SIG-M5 (cell line): ENCODE measurements at places on chromosomes 3 and 15.

- no peak for DNase-seq
Measured at GRCh38 chr3:104548401-104548800, 818.3 kb upstream of the ALCAM start.

GRCh38 chr15:82126346-82126745 is 80.5 kb upstream of the MEX3B start:
- DNase-seq: no peak

DNA sequence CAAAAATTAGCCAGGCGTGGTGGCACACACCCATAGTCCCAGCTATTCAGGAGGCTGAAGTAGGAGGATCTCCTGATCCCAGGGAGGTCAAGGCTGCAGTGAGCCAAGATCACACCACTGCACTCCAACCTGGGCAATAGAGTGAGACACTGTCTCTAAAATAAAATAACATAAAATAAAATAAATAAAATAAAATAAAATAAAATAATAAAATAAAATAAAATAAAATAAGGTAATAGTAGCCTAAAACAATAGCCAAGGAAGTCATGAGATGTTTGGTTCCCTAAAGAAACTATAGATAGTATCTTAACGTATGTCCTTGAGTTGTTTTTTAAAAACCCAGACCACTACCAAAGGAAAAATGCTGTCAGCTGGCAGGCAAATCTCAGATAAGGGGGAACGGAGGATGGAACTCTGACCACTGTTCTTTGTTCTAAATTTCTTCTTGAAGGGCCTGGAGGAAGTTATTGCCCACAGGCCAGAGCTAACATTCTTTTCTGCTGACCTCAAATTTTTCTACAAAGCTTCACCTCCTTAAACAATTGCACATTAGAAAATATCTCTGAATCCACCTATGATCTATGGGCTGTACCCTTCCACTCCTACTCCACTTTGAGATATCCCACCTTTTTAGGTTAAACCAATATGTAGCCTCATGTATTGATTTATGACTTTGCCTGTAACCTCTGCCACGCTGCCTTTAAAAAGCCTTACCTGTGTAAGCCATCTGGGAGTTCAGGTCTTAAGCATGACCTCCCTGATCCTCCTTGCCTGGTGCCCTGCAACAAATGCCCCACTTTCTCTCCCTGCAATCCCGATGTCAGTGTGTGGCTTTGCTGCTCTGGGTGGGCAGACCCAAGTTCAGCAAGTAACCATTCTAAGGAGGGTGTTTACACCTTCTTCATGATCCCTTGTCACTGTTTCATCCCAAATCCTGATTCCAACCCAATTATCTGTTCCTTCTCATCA is 126.2 kb upstream of the BHLHE40 start:
- DNase-seq: no peak

DNA sequence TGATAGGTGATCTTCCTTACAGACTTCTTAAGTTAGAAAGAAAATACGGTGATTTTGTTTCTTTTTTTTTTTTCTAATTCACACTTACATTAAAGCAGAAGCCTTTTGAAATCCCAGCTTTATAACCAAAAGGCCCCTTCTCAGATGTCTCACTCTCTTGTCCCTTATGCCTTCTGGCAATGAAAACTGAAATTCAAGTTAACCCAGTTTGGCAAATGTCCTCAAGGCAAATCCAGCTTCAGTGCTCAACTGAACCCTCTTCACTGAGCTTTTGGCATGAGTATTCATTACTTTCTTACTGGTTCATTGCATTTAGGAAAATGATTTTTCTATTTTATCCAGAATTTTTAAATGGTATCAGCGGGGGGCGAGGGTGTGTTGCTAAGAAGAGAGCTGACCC is 17.0 kb downstream of the PLCH1 start:
- DNase-seq: no peak

DNA sequence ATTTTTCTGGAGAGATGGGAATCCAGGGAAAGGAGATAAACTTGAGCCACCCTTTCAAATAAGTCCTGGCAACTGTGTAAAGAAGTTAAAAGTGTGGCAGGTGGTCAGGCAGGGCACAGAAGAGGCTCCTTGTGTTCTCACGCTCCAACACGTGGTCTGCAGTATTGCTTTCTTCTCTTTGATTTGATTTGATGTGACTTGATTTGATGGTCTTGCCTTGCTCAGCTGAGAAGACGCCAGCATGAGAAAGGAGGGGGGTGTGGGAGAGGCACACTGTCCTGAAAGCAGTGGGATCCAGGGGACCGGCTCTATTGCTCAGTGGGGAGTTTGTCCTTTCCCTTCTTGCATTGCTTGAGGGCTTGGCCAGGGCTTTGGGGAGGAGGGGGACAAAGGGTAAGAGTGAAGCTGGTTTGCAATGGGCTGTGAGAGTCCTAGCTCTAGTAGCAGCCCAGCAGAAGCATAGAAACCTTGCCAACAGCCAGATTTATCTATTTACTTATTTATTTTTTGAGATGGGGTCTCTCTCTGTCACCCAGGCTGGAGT is 25.7 kb upstream of the NEO1 start:
- no peak for DNase-seq

DNA sequence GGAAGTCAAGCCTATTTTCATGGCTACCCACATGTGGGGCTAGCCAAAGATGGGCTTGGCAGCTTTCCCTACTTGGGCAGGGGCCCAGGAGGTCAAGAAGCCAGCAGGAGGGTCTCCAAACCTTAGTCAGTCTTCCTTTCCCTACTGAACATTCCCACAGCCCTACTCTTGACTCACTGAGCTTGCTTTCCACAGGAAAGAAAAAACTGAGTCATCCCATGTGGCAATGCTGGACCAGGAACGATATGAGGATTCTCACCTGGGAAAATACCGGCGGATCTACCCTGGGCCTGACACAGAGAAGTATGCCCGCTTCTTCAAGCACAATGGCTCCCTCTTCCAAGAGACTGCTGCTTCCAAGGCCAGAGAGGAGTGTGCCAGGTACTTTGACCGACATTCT is 3.7 kb upstream of the NGRN start:
- no peak for DNase-seq

DNA sequence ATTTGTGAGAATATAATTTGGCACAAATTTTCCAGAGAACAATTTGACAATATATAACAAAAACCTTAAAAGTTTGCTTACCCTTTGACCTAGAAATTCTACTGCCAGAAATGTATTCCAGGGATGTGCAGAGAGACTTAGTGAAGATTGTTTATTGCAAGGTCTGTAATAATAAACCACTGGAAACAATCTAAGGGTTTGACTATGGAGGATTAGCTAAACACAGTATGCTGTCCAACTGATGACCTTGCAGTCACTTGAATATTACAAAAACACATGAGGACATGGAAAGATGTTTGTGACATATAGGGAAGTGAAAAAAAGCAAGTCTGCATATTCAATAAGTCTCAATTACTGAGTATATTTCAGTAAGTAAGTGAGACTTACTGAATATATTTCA is 48.1 kb upstream of the CDV3 start:
- DNase-seq: no peak

GRCh38 chr3:125356140-125357026 is 18.7 kb downstream of the ZNF148 start:
- no peak for DNase-seq

GRCh38 chr3:194808640-194809097 is 123.0 kb downstream of the FAM43A start:
- no peak for DNase-seq
